Caki2 (cell line): ENCODE measurements at places on chromosomes 16 and 17.

GRCh38 chr17:33564146-33564545 lies 271.1 kb upstream of the ASIC2 start:
- DNase-seq = no peak

GRCh38 chr17:18257268-18257981 lies 1.1 kb downstream of the FLII start:
- DNase-seq = peak; percentile 41

- DNase-seq = no peak
Observed at GRCh38 chr17:73566905-73567782, 77.1 kb downstream of the SDK2 start.

DNA sequence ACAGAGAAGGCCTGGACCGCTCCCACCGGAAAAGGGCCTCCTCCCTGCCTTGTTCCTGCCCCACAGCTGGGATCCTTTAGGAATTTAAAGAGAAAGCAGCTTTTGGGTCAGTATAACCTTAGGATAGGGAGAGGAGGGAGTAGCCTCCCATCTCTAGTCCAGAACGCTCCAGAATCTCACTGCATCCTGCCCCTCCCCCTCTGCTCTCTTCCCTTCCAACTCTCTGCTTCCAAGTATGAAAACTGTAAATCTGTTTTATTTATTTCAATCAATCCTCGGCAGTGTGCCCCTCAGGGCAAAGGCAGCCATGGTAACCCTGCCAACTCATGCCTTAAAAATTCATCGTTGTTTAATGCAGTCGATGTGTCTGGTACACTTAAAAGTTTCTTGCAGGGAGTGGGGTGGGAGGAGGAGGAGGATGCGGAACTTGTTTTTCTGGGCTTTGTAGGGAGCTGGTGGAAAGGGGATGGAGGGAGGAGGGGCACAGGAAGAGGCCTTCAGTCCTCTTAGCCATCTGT lies 21.2 kb upstream of the MTSS2 start:
- DNase-seq = peak; percentile 72

GRCh38 chr16:9258423-9259051 lies 167.1 kb downstream of the HAPSTR1 start:
- peak; percentile 15 for DNase-seq

DNA sequence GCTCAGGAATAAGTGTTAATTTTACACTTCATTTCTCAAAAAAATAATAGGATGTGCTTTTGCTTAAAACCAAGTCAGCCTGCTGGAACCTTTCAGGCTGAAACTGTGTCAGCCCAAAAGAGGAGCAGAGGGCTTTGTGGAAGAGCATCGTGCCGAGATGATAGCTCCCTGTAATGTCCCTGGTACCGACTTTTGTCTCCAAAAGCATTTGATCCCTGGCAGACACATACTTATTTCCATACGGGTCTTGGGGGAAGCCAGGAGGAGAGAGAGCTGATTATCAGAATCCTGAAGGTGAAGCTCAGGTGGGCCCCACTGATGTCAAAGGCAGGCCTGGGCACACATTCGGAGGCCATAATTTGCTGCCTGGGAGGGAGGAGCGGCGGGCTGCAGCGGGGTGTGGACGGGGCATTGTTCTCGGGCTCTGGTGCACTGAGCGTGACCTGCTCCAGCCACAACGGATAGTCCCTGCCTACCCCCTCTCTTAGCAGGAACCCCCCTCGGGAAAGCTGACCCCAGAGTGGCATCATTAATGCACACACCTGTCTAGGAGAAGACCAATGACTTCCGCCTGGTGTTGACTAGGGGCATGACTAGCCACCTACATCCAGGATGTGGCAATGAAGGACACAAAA lies 155.9 kb downstream of the C16orf78 start:
- no peak for DNase-seq

DNA sequence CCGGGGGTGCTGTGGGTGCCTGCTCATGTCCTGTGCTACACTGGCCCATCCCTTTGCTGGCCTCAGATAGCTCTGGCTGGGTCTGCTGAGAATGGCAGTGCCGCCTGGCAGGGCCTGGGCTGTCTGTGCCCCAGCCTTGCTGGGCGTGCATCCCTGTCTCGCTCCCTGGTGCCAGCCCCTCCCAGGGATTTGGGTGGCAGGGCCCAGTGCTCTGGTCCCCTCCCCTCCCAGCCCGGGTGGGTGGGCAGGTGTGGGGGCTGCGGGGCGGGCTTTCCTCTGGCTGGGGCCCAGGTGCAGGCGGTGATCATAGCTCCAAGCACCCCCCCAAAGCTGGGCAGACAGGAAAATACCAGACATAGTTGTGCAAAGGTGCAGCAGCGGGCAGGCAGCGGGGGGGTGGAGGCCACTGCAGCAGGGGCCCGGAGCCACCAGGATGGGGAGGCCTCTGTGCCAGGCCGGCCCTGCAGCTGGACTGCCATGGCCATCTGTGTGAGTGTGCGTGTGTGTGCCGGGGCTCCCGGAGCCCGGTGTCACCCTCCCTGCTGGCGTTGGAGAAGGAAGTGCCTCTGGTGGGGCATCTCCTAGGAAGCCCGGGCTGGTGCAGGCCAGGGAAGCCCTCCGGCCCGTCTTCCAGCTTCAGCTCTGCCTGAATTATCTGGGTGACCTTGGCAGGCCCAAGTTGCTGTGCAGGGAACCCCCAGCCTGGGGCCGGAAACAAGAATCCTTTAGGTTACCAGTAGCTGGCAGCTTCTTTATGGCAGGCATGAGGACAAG lies 7.4 kb downstream of the GLIS2 start:
- DNase-seq = no peak

DNA sequence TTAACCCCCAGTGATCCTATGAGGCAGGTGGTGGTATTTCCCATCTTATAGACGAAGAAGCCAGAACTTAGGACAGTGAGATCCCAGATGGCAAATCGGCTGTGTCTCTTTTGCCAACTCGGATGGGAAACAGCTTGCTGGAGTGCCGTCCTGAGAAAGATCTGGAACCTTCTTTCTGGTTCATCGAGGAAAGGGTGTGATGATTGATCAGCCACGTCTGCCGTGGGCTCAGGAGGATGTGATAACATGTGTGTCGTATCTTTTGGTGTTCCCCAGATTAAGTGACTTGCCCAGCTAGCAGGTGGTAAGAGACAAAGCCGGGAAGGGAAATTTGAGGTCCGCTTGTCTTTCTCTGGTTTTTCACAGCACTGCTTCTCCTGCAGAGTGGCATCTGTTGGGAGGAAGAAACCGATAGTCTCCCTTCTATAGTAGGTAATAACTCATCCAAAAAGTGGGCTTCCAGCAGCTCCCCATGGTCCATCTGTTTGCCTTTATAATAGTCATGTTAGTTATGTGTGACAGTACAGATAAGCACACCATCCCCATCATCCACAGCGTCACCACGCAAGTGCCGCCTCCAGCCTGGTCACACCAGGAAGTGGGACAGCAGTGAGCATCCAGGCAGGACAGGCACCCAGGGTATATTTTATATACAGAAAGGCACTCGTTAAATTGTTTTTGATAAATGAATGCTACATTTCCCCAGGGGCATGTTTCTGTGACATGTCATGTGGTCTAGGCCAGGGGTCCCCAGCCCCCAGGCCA lies 175.5 kb downstream of the KATNIP start:
- DNase-seq = no peak

GRCh38 chr17:57089391-57089790 lies 4.3 kb downstream of the AKAP1 start:
- DNase-seq = no peak

- no peak for DNase-seq
Observed at GRCh38 chr17:4160294-4160859, 17.4 kb downstream of the CYB5D2 start.

- no peak for DNase-seq
Observed at GRCh38 chr16:70349783-70350182, 3.1 kb downstream of the DDX19A start.

GRCh38 chr16:89153848-89154271 lies 17.7 kb upstream of the CDH15 start:
- DNase-seq = no peak

DNA sequence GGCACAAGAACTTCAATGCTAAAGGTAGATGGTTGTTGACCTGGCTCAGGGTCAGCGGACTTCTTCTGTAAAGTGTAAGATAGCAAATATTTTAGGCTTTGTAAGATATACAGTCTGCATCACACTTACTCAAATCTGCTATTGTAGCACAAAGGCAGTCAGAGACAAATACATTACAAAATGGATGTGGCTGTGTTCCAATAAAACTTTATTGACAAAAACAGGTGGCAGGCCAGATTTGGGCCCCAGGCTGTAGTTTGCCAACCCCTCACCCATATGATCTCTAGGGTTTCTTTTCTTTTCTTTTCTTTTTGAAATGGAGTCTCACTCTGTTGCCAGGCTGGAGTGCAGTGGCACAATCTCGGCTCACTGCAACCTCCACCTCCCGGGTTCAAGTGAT lies 39.5 kb upstream of the TMEM132E start:
- DNase-seq = no peak

- DNase-seq = no peak
Observed at GRCh38 chr17:61372436-61372835, 27.2 kb upstream of the TBX2 start.

- DNase-seq = peak; percentile 98
Observed at GRCh38 chr17:62895320-62896301, 70.4 kb upstream of the TANC2 start.

DNA sequence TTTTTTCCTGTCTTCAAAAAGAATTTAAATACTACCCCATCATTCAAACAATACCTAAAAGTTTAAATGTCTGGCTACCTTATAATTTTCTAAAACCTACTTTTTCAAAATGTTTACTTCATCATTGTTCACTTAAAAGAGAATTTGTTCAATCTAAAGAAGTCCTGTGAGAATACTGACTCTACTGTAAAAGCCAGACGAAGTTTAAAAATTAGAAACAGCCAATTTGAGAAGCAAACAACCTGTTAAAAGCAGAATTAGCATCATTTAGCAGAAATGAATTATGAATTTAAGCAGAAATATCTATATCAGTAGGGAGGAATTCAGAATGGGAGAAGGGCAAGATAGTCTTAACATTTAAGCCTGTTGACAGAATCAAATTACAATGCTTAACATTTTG lies 2.1 kb downstream of the SKA2 start:
- no peak for DNase-seq

DNA sequence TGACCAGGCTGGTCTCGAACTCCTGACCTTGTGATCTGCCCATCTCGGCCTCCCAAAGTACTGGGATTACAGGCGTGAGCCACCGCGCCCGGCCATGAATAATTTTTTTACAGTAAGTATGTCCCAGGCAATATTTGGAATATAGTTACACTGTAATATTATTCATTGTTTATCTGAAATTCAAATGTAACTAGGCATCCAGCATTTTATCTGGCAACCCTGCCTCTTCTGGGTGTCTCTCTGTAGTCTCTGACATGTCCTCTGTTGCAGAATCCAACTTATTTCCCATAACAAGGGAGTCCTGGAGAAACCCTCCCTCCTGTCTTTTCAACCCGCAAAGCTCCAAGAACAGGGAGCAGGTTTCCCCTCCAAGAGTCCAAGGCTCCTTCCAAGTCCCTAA lies 36.9 kb upstream of the MYH10 start:
- no peak for DNase-seq

DNA sequence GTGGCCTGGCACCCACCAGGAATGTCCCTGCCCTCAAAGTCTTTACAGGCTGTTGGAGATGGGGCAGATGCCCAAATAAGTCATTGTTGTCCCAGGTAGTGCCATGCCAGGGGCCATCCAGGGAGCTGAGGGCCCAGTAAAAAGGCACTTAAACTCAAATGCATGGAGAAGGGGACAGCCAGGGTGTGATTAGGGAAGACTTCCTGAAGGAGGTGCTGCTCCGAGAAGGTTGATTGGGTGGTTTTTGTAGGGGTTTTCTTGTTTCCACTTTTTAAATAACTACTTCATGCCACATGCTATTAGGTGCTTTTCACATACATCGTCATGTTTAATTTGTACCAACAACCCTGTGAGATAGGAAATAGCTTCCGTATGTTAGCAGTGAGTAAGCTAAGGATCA lies 66.9 kb downstream of the RAI1 start:
- no peak for DNase-seq

- no peak for DNase-seq
Observed at GRCh38 chr16:55279598-55279997, 44.4 kb upstream of the IRX6 start.

GRCh38 chr17:34841467-34841866 lies 119.8 kb downstream of the CCT6B start:
- DNase-seq = no peak

GRCh38 chr17:17826942-17827785 lies 9.6 kb downstream of the SREBF1 start:
- no peak for DNase-seq

DNA sequence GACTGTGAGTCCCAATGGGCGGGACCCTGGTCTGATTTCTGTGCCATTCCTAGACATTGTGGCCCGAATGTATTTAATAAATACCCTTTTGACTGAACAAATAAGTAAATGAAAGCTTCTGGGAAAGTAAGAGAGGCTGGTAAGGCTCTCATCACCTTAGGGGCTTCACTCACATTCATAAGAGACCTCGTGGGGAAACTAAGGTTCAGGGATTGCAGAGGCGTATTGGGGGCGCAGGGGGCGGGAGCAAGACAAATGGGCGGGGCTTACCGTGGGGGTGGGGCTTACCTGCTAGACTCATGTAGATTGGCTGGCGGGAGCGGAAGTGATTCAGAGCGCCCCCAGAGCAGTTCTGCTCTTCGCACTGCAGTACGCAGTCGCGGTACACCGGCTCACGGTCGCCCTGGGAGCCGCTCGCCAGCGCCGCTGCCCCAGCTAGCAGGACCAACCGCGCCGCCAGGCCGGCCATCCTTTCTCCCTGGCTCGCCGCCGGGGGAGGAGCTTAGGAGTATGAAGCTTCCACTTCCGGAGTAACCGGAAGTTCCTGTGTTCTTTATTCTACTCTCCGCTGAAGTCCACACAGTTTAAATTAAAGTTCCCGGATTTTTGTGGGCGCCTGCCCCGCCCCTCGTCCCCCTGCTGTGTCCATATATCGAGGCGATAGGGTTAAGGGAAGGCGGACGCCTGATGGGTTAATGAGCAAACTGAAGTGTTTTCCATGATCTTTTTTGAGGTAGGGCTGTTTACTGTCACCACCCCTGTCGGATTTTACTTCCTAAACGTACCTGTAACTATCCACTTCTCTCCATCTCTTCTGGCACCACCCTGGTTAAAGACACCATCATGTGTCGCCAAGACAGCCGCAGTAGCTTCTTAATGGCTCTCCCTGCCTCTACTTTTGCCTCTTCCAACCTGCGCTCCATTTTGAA lies at the start of gene PGAP3:
Gene PGAP3, minus strand, starts transcription at position 512 of the 929 bp plus-strand sequence. Its CDS starts 43 bp downstream, at position 469.
- peak; percentile 96 for DNase-seq
